Fibroblast of gingiva (primary cell): ENCODE measurements at places on chromosomes 2 and 18.

DNA sequence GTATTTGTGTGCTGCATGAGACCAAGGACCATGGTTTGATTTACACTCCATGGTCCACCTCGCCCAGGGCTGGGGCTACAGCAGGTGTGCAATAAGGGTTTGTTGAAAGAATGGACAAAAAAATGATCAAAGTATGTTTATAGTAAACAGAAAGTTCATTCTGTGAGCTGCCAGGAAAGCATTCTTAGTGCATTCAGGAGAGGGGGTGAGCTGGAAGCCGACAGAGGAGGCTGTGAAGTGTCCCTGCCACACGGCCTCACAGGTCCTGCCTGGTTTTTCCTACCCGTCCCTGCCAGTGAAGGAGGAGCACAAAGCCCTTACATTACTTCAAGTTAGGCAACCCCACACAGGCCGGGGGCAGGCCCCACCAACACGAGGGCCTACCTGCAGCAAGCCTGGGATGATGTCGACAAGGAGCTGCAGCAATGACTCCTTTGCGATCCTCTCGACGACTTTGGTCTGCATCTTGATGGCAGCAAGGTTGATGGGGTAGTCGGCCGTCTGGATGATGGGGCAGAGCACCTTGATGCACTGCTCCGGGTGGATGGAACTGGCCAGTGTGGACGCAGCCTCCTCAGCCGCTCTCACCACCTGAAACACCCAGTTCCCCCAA, 63.2 kb upstream of the TFCP2L1 start:
- DNase-seq: no peak

DNA sequence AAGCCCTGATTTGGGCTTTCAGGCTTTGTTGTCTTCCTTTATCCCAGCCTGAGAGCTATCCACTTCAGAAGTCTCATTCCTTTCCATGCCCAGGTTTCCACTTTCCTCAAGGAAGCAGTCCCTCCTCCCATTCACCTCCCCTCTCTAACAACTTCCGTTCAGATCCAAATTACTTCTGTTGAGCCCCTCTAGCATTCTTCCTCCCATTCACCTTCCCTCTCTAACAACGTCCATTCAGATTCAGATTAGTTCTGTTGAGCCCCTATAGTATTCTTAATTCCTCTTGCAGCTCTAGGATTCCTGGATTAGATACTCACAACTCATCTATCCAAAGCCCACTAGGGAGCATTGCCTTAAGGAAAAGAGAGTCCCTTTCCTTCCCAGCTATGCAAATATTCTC, 216.8 kb downstream of the RAD51AP2 start:
- no peak for DNase-seq

- DNase-seq: no peak
Measured at GRCh38 chr2:34408100-34408499, 809.0 kb upstream of the FAM98A start.

DNA sequence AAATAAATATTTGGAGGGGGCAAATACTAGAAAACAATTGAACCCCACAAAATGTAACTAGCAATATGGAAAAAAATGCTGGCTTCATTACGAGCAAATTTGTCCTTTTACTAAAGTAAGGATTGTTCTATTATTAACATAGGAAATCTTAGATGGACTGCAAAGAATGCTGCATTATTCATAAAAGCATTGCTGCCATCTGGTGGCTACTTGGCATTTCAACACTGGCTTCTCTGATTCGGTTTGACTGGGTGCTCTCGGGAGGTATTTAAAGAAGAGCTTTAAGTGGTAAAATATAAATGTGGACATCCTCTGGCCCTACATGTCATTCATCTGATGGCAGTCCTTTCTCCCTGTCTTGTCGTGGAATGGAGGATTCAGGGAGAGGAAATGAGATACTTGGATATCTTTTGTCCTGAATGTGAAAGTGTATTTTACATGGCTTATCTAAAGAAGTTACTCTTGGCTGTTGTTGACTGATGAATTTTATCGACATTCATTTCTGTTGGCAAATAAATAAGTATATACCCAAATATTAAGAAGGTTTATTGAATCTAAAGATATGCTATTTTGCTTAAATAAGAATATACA, 130.2 kb downstream of the ARHGAP15 start:
- peak; percentile 64 for DNase-seq

- no peak for DNase-seq
Measured at GRCh38 chr2:86562485-86562921, 740 bp downstream of the CHMP3 start.

DNA sequence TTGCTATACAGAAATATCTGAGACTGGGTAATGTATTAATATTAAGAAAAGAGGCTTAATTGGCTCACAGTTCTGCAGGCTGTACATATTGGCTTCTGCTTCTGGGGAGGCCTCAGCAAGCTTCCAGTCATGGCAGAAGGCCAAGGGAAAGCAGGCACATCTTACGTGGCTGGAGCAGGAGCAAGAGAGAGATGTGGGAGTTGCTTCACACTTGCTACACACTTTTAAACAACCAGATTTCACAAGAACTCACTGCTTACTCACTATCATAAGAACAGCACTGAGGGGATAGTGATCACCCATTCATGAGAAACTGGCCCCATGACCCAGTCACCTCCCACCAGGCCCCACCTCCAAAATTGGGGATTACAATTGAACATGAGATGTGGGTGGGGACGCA, 50.6 kb downstream of the MAPRE2 start:
- peak; percentile 1 for DNase-seq

- DNase-seq: no peak
Measured at GRCh38 chr2:148519013-148519412, 125.5 kb upstream of the EPC2 start.
